ENCODE measurements at places on chromosomes 16 and 17.

DNA sequence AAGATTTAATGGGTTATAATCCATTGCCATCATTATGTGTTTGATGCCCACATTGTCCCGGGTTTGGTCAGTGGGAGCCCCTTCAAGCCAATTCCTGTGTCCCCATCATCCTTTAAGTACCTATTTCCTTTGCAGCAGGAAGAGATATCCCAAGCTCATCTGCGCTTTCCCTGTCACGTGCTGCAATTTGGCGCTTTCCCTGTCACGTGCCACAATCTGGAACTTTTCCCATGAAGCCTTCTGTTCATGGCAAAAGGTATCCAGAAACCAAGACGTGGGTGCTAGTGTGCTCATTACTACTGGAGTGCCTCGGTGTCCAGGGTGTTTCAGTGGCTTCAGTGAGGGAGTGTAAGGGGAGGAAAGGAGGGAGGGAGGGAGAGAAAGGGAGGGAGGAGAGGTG is 168.5 kb downstream of the NPIPB11 start:
- no peak for DNase-seq

DNA sequence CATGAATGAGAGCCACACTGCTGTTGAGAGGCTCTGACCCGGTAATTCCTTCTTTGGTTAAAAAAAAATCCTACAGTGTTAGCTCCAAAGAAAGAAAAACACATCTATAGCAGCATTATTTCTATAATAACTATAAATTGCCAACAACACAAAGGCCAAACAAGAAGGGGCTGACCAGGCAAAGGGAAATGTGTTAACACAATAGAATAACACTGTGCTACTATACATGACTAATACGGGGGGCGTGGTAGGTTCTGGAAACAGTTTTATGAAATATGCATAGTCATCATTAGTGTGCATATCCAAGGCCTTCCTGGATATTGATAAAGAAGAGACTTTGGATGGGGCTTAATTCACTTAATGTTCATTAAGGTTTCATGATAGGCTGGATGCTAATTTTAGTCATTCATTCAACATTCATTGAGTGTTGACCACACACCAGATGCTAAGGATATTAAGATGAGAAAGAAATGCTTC is 50.0 kb upstream of the CCL1 start:
- no peak for DNase-seq

GRCh38 chr17:1227917-1228780 is 42.1 kb upstream of the BHLHA9 start:
- no peak for DNase-seq

- DNase-seq: peak; percentile 25
Measured at GRCh38 chr17:4536742-4537411, 18.3 kb downstream of the MYBBP1A start.

GRCh38 chr16:69918241-69918640 is 32.9 kb upstream of the CLEC18A start:
- peak; percentile 28 for DNase-seq

DNA sequence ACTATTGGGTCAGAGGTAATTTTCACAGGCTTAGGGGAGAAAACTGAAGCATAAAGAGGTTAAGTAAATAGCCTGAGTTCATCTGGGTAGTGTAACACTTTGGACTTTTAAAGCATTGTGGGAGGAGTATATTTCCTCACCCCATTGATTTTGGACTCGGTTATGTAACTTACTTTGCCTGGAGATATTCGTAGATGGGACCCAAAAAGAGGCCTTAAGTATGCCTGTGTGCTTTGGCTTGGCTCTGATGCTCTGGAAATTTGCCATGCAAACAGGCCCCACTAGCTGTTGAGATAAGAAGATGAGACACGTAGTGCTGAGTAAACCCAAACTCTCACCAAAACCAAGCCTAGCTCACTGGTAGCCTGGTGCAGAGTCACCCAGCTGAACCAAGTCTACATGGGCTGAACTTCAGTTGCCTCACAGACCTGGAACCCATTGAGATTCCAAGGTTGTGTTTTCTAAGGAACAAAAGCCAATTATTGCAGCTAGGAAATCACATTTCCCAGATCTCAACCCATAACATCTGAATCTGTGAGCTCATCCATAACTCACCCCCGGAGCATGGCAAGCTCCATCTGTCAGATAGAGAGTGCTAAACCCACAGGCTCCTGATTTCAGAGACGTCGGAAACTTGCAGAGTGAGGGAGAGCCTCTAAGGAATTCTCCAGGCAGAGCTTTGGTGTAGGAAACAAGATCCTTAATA is 536.0 kb upstream of the C16orf82 start:
- DNase-seq: no peak

DNA sequence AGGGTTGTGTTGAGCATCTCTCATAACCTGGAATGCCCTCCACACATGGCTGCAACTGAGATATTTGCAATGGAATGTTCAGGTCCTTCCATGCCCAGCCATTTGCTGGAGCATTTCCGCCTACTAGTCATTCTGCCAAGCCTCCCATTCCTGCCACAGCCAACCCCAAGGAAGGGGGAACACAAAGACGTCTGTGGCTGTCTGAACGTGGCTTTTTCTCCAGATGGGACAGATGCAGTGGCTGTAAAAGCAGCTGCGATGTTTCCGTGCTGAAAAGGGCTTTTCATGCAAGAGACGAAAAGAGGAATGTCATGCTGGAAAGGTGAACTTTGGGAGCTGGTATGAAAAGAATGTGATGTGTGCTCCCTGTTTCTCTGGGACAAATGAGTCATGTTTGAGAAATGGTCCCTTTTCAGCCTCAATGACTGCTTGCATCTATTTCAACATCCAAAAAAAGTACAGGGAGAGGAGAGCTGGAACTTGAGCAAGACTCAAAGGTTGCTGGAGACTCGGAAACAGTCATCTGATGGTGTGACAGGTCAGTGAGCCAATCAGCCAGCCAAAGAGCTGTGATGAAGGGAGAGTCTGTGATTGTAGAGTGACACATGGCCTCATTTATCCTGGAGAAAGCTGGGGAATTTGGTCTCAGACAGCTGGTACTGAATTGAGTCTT is 208.9 kb downstream of the SHISA9 start:
- peak; percentile 86 for DNase-seq

DNA sequence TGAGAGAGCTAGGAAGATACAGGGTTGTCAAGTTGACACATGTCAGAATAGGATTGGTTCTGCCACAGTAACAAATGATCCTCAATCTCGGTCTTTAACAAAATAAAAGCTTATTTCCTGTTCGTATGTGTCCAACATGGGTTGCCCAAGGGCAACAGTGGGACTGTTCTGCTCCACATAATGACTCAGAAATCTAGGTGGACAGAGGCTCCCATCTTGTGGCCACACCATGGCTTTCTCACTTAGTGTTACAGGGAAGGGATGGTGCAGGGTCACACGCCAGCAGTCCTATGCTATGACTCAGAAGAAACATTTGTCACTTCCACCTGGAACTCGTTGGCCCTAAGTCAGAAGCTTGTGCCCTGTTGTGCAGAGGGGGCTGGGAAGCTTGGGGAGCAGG is 364.9 kb downstream of the SNX29 start:
- peak; percentile 77 for DNase-seq

GRCh38 chr17:36183001-36183971 is 6.8 kb upstream of the TBC1D3B start:
- peak; percentile 45 for DNase-seq

DNA sequence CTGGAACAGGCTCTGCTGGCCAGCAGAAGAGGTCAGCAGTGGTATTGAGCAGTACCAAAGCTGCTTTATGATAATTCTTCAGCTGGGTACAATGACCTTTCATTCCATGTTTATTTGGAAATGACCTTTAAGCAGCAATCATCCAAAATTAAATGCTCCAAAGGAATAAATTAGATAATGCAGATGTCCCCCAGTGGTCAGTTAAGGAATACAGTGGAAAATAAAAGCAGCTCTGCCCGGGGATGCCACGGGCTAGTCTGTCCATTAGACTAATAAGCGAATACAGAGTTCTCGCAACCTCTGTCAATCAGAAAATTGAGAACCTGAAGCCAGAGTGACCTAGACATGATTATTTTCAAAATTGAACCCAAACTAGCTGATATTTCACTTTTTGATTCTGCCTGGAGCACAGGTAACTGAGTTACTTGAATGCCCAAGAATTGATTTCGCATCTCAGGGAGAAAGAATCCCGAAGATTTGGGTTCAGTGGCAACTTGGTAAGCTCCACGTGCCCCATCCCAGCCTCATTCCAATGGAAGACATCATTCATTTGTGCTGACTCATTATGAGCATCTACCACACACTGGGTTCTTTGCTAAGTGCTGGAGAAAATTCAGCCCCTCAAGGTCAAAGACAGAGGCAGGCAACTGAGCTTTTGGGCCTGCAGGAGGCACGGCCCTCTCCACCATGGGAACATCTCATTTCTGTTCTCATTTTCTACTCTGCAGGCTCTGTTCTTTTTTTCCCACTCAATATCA is 34.4 kb upstream of the SLC39A11 start:
- no peak for DNase-seq

DNA sequence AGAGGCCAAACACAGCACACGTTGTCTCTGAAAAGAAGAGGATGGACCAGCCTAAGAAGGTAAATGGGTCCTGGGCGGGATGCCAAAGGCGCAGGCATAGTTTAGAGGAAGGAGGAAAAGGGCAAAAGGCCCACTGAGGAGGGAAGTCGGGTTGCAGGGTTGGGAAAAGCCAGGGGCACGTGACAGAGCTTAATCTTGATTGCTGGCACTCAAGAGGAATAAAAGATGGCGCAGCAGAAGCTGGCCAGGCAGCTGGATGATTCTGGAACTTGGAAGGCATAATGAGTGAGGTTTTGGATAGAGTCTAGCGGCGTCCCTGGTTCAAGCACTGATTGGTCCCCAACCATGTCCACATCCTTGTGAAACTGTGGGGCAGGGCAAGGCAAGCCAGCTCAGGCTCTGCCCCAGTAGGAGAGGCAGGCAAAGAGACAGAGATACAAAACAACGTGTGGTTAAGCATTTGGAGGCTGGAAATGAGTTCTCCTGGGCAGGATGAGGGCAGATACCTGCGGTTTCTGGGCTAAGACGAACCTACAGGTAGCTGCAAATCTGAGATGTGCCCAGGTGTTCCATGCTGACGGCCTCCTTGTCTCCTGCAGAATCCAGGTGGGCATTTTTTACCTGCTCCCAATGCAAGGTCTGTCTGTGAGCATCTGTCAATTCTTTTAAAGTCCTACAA is 52.7 kb upstream of the CIBAR2 start:
- DNase-seq: peak; percentile 43

DNA sequence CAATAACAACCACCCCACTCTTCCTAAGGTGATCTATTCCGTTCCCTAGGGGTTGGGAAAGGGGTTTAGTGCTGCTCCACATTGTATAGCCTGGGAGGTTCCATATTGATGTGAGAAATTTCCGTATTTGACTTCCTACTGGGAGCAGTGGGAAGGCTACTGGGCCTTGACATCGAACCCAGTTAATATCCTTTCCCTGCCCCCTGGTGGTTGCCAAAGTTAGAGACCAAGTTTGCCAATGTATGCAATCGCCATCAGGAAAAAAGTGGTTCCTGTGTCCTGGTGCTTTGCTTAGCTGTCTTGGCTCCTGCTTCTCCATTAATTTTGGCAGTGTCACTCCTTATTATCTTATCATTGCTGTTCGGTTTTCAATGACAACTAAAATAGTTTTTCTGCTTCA is 914.9 kb downstream of the KCNJ2 start:
- peak; percentile 16 for DNase-seq

GRCh38 chr16:11175787-11176341 is 80.1 kb downstream of the SOCS1 start:
- DNase-seq: no peak

- DNase-seq: no peak
Measured at GRCh38 chr17:2549392-2550211, 37.9 kb upstream of the METTL16 start.

DNA sequence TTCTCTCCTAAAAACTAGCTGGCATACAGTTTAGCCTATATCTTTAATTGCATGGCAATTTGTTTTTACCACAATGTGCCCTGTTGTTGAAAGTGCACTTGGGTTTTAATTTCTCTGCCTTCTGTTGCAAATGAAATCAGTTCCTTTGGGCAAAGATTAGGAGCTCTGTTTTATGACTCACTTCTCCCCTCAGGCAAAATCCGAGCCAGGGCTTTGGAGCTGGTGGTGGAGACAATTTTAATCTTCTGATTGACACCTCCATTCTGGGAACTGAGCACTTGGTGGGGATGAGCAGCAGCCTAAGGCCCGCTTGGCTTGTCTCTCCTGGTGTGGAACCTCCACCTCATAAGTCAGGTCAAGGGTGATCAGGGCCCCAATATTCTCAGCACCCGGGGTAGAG is 13.3 kb upstream of the MYH8 start:
- DNase-seq: no peak

DNA sequence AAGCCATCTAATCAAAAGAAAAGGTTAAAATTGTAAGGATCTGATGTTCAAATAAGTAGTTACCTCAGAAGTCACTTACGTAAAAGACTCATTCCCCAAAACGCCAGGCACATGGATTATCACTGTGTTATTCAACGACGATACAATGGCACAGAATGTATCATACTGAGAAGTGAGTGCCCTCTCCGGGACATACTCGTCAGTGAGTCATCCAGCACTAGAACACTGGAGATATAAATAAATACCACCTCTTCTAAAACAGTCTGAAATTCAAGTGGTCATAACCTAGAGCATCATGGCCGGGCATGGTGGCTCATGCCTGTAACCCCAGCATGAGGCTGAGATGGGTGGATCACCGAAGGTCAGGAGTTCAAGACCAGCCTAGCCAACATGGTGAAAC is 24.9 kb downstream of the USP31 start:
- DNase-seq: peak; percentile 52

DNA sequence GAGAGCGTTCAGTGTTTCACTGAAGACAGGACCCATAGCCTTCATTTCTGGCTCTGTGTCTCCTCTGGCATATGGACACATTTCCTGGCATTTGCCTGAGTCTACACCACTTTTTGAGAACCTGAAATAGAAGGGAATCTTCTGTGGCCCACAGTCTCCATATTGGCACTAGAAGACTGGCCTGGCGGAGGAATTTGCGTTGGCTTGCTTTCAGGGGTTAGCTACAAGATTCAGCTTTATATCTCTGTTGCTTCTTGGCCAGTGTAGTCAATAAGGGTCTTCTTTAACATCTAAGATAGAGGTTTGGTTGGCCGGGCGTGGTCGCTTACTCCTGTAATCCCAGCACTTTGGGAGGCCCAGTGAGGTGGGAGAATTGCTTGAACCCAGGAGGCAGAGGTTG is 12.8 kb upstream of the CLEC18C start:
- no peak for DNase-seq

- DNase-seq: no peak
Measured at GRCh38 chr17:38783227-38783626, 16.1 kb downstream of the PIP4K2B start.

GRCh38 chr16:13553453-13553985 is 366.4 kb upstream of the ERCC4 start:
- DNase-seq: no peak

DNA sequence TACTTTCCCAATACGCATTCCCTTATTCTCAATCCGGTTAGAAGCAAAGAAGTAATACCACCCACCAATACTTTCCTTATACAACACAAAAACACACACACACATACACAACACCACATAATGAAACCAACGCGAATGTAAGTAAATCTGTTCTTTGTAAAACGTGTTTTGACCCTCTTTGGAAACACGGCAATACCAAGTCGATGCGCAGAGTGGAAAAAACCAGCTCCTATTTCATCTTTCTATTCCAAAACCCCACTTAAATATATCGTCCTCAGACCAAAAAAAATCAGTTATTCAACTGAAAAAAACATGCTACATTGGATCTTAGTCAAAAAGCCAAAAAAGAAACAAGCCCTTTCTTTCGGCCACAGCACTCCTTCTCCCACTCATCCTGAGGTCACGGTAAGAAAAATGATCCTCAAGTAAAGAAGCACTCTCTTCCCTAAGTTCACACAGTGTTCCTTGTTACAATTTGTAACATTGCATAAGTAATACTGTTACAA is 31.0 kb upstream of the ARL4D start:
- DNase-seq: peak; percentile 91

- DNase-seq: no peak
Measured at GRCh38 chr16:31269541-31269940, 9.8 kb downstream of the ITGAM start.

- no peak for DNase-seq
Measured at GRCh38 chr17:49891271-49891670, 43.4 kb upstream of the TAC4 start.

Measured in AG10803 (cell line).